CD4-positive, alpha-beta T cell (primary cell): ENCODE measurements at places on chromosomes 1 and 21.

GRCh38 chr1:64568171-64568450 lies 98.2 kb downstream of the CACHD1 start:
- DNase-seq: no peak

DNA sequence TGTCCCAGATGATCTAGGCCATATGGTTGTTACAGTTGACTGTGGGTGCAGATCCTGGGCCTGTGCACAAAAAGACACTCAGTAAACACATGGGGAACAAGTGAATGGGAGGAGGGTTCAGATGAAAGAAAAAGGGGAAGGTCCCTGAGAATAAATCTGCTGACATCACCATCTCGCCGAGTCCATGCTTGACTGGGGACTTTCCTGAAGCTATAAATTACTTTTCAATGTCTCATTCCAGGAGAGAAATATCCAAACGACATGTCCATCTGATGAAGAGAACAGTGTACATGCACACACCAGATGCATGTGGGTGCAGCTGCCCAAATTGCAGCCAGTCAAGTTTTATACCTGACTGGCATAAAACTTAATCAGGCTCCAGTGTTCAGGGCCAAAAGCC lies 109.0 kb downstream of the HIVEP3 start:
- DNase-seq: no peak

DNA sequence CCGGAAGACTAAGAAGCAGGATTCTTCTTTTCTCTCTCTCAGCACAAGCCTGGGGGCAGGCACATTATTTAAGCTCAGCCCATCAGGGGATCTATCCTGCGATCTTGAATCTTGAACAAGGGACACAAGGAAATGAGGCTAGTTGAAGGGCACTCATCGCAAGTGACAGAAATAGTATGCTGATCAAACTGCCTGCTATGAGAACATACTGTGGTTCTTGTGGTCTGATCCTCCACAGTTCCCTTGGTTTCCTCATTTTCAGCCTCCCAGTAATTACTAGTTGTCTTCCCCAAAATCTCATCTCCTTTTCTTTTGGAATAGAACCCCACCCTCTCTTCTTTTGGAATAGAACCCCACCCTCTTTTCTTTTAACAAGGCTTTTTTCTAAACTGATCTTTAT lies 6.5 kb downstream of the ANKRD45 start:
- DNase-seq: no peak

DNA sequence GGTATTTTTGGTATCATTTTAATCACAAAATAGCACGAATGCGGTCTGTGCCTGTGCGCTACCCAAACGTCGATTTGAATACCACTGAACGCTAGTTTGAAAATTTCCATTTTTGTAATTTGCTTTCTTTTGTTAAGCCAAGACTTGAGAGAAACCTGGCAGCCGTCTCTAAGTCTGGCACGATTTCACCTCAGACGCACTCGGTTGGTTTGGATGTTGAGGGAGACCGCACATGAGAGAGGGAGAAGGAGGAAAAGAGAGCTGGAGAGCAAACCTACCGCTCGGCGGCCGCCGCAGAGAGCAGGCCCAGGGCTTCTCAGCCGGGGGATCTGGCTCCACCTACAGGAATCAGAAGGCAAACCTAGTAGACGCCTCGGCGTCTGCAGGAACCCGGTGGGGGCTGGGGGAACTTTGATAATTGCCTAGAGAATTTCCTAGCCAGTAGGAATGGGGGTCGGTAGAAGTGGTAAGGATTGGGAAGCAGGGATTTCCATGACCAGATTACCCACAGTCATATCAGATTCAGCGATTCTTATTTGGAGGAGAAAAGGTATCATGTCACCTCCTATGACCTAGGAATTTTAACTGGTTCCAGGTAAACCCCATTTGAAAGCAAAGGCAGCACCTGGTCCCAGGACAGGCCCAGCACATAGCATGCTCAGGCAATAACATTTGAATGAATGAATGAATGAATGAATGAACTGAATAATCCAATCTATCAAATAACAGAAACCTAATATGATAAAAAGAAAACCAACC lies 83.2 kb downstream of the TM2D1 start:
- DNase-seq: peak; percentile 23

- no peak for DNase-seq
Observed at GRCh38 chr1:18099026-18099425, 8.6 kb upstream of the IGSF21 start.

DNA sequence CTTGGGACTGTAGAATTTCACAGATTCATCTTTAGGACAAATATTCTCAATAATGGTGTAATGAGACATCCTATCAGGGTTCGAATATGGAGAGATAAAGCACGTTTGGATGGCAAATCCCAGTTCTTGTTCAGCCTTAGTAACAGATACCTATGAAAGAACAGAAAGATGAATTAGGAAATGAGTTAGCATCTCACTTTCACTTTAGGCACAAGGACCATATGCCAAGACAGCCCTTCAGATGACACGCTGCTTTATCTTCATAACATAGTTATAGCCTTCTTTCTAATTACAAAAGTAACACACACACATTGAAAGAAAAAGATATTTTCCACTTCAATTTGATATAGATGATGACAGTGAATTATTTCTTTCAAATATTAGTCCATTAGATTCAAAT lies 173.6 kb downstream of the TGFBR3 start:
- no peak for DNase-seq
